ENCODE measurements at places on chromosomes 1 and 21.

DNA sequence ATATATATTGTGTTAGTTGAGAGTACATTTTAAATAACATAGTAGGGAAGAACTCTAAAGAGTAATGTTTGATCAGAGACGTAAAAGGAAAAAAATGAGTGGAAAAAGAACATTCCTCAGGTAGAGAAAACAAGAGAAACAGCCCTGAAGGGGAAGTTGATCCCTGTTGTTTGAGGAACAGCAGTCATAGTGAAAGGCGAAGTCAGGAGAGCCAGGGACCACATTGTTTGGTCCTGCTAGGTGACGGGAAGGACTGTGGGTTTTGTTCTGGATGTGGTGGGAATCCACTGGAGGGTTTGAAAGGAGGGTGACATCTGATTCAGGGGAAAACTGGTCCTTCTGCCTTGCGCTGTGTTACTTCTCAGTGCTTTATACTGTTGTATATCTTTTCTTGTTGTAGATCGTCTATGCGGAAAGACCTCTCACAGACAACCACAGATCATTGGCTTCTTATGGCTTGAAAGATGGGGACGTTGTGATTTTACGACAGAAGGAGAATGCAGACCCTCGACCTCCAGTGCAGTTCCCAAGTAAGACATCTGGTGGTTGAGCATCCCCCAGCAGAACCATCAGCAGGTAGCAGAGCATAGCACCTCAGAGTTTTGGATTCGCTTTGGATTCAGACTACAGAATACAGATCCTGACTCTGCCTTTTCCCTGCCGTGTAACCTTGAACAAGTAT lies 9.2 kb downstream of the DDI2 start:
- DNase-seq = no peak

DNA sequence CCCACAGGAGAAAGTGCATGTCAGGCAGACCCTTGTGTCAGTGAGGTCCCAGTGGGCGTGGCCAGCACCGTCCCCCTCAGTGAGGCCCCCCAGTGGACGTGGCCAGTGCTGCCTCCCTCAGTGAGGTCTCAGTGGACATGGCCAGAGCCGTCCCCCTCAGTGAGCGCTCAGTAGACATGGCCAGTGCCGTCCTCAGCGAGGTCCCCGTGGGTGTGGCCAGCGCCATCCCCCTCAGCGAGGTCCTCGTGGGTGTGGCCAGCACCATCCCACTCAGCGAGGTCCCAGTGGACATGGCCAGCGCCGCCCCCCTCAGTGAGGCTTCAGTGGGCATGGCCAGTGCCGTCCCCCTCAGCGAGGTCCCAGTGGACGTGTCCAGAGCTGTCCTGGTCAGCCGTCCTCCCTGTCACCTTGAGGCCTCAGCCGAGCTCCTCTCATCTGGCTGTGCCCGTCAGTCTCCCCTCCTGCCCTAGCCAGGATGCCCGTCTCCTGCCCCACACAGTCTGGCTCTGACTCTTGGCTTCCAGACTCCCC lies 35.5 kb downstream of the PDE9A start:
- DNase-seq = no peak

- peak; percentile 47 for DNase-seq
These were observed at the start of gene LGALS8 for GRCh38 chr1:236523704-236524141. TSS of gene LGALS8 (plus strand) at chr1:236523982. CDS start at chr1:236526071, 2,089 bp downstream.

DNA sequence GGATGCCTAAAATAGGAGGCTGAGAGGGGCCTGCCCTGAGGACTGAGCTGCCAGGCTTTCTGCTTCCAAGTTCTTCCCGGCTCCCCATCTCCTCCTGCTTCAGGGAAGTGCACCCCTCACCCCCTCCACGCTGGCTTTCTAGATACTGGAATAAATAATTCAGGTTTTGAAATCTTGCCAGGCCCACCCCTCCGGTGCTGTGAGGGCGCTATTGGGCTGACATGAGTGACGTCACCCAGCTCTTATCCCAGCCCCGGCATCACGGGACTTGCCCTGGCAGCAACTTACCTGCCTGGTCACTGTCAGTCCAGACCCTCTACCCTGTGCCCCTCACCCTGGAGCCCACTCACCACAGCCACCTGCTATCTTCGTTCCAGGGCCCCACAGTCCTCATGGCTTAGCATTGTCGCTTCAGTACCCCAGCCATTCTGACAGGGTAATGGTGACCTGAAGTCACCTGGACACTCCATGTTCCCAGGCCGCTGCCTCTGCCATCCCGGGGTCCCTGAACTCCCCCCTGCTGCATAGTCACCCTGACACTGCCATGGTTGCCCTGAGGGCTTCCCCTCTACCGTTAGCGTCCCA lies 819 bp upstream of the GPR3 start:
- no peak for DNase-seq

GRCh38 chr1:113930499-113931161 lies 1.5 kb downstream of the HIPK1 start:
- DNase-seq = no peak

- DNase-seq = no peak
These were observed 75.7 kb downstream of the ZC3H11B start for GRCh38 chr1:219537223-219537631.

DNA sequence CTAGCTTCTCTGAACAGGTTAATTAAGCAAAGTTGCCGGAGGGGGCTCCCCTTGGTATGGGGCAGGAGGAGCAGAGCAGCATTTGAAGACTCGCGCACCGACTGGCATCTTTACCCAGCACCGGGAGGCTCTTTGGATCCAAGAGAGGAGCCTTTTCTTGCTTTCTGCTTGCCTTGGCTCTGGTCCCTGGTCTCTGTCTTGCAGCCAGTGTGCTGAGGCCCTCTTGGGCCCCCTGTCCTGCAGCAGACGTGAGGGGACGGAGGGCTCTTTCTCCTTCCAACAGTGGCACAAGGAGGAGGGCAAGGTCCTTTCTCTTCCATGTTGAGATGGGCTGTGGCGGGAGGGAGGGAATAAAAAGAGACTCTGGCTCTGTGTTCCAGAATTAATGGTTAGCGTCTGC lies 45.6 kb downstream of the ZBTB18 start:
- no peak for DNase-seq

DNA sequence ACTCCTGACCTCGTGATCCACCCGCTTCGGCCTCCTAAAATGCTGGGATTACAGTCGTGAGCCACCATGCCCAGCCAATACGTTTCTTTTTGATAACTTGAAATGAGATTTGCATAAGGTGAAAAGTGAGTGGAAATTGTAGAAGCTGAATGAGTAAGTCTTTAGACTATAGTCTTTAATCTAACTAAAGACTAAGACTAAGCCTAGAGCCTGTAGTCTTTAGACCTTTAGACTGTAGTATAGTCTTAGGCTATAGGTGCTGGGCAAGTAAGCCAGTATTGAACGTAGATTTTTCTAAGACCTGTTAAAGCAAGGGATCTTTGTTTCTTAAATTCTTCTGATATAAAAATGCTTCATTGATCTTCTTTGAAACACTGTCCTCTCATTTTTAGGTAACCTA lies 12.1 kb downstream of the PPP2R5A start:
- no peak for DNase-seq

DNA sequence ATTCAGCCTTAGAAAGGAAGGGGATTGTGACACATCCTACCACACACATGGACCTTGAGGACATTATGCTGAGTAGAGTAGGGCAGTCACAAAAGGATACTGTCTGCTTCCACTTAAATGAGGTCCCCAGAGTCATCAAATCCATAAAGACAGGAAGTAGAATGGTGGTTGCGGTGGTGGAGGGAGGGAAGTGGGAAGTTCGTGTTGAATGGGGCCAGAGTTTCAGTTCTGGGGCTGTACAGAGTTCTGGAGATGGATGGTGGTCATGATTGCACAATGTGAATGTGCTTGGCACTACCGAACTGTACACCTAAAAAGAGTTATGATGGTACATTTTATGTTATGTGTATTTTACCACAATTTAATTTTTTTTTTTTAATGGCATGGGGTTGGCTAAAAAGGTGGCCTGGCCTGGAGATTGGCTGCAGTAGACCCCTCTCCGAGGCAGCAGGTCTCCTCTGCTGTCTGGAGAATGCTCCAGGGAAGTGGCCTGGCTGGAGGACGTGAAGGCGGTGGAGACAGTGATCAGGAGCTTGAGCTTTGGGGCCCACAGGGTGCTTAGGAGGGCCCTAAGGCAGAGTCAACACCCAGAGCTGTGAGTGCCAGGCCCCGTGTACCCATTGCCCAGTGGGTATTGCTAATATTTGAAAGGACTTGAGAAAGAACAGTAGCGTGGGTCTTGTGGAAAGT lies 30.4 kb downstream of the IFNGR2 start:
- DNase-seq = no peak

Measured in NCI-H1930 (cell line).